ENCODE measurements at places on chromosomes 2 and 18.

DNA sequence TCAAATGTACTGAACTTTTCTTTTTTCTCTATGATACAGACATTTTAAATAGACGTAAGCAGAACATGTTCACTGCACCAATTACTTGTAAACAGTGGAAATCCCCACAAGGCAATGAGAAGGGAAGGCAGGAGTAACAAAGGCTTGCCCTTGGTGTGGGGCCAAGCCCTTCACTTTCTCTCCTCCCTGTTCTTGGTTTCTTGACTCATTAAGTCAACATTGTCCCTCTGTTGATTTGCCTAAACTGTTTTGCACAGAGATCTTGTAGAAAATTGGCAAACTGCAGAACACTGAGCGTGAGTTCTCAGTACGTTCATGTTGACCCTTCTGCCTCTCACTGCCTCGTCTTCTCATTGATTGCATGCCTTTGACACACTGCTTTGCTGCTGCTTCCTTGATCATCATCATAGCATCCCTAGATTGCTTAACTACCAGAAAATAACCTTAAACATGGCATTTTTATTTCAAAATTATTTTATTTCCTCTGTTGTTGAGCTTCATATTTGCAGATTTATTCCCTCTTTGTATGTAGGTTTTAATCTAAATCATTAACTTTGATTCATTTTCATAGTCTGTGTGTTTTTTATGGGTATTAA is 257.7 kb downstream of the PTGR3 start:
- peak; percentile 5 for DNase-seq

DNA sequence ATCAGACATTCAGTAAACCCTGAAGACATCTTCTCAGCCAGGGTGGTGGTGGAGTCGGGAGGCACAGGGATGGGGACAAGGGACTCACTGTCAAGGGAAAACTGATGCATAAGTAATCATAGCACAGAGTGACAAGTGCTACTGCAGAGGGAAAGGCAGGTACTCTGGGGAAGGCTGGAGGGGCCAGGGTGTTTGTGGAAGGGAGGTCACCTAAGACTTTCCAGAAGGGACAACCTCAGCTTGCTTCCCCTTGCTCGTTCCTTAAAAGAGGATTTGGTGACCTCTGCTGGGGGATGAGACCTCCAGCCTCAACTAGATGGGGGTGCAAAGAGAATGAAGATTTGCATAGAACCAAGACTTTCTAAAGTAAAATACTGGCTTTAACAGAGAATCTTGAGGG is 99.5 kb downstream of the SLC4A3 start:
- DNase-seq: no peak

- no peak for DNase-seq
These were observed 23.5 kb downstream of the SLC8A1 start for GRCh38 chr2:40428439-40428838.

DNA sequence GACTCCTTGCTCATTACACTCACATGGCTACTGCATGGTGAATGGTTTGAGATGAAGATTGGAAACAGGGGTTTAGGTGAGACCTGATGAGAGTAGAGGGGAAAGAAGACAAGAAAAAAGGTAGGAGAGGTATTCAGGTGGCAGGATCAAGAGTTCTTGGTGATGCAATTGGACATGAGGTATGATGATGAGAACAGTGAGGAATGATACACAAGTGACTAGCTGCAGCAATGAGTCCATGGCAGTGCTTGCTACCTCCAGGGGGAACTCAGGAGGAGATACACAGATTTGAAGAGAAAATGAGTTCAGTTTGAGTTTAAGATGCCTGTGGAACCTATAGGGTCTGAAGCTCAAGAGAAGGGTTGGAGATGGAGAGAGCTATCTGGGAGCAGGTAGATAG is 62.1 kb upstream of the NFE2L2 start:
- DNase-seq: no peak

DNA sequence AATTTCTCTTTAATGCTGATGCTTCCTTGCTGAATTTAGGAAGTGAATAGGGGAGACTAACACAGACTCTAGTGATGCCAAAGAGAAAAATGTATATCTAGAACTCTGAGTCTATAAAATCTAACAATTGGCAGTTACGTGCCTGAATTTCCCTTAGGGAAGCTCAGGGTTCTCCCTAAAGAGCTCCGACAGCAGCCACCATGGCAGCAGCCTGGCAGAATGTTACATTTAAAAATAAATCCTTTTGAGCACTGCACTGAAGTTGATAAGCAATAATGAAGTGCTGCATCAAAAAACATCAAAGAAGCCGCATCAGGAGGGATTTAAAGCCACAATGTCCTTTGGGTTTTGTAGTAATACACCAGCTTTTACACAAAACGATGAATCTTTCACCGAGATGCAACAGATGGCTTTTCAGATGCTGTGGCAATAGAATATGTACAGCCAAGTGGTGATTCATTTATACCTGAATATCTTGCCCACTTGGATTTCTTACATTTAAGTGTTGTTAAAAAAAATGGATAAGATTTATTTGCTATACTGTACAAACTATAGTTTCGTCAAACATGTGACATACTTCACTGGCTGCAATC is 291.2 kb upstream of the SESTD1 start:
- DNase-seq: no peak

- no peak for DNase-seq
These were observed 149.7 kb upstream of the CAPN13 start for GRCh38 chr2:30956995-30957394.

GRCh38 chr2:235066490-235066889 is 114.7 kb downstream of the SH3BP4 start:
- DNase-seq: no peak
